ENCODE measurements at places on chromosomes 11 and 22.

DNA sequence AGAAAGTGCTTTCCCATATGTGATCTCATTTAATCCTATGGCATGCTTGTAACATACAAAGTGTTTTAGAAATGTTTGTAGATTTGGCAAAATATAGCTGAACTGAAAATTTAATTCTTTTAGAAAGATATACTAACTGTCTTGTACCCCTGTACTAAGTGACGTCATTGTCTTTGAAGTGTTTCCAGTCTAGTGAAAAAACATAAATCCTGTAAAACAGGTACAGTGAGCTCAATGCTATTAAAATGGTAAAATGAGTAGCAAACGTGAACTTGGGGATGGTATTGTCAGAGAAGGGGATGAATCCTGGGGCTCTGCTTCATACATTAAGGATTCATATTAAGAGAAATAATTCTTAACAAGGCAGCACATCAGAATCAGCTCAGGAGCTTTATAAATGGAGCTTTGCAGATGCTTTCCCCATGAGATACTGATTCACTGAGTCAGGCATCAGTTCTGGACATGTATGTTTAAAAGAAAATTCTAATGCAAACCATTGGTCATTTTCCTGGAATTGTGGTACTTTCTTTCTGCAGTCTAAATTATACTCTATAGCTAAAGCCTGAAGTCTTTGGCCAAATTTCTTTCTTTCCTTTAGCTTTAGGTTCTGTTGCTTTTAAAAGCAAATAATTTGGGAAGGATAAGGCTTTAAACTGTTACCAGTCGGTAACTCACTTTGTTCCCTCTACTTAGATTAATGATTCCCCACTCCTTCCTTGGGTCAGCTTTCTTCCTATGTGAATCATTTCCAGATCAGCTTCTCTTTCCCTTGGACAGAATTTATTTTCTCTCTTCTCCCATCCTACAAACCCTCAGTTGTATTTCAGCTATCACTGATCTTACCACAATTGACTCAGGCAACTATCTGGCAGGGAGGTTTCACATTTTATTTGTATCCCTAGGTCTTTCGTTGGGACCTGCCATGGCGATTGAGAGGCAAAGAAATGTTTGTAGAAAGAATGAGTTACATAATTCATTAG is 57.5 kb upstream of the DDI1 start:
- no peak for DNase-seq

- no peak for DNase-seq
Measured at GRCh38 chr11:116145187-116145865, 627.5 kb downstream of the BUD13 start.

DNA sequence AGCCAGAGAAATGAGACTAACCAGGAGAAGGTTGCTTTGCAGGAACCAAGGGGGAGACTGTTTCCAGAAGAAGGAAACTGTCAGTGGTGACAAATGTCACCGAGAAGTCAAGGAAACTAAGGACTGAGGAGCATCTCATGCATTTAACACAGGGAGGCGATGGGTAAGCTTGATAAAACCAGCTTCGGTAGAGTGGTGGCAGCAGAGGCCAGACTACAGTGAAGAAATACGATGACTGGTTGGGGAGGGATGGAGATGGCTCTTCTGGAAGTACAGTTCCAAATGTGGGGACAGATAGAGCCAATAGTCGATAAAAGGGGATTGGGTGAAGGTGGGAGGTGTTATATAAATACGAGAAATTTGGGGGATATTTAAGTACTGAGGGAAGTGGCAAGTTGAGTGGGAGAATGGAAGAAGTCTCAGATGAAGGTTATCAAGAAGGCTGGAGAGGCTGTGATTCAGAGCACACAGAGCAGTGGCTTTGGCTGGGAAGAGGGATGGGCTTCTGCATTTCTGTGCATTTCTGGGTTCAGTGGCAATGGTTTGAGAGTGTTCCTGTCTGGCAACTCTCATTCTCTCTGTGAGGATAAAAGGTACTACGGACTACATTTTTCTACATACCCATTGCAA is 29.2 kb downstream of the SC5D start:
- no peak for DNase-seq

DNA sequence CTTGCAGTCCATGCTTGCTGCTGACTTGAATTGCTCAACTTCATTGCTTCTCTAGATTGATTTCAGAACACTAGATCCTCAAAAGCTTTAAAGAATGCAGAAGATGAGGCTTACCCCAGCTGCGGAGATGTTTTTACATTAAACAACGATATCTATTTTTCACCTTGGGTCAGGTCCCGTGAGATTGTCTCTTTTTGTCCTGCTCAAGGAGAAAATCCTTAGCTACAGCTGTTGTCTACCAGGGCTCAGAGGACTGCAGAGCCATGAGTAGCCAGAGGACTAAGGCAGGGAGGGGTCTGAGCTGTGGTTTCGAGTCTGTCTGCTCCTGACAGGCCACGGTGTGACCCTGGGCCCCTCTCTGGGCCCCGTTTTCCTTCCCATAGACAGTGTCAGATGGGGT is 51.4 kb downstream of the PKNOX2 start:
- DNase-seq: no peak

DNA sequence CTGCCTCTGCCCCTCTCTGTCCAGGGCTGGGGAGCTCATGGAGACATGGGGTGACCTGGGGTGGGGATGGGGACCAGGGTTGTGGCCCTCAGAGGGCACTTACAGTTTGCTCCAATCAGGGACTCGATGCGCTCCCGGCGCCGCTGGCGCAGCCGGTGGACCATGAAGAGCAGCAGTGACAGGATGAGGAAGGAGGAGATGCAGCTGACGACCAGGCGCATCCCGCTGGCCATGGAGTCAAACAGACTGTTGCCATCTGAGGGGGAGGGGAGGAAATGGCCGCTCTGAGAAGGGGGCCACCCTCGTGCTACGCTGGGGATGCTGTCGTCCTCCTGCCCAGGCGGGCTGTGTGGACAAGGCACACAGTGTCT is 80.5 kb downstream of the DGCR2 start:
- no peak for DNase-seq

GRCh38 chr22:31084811-31085492 is 3.8 kb downstream of the SMTN start:
- DNase-seq: peak; percentile 73

DNA sequence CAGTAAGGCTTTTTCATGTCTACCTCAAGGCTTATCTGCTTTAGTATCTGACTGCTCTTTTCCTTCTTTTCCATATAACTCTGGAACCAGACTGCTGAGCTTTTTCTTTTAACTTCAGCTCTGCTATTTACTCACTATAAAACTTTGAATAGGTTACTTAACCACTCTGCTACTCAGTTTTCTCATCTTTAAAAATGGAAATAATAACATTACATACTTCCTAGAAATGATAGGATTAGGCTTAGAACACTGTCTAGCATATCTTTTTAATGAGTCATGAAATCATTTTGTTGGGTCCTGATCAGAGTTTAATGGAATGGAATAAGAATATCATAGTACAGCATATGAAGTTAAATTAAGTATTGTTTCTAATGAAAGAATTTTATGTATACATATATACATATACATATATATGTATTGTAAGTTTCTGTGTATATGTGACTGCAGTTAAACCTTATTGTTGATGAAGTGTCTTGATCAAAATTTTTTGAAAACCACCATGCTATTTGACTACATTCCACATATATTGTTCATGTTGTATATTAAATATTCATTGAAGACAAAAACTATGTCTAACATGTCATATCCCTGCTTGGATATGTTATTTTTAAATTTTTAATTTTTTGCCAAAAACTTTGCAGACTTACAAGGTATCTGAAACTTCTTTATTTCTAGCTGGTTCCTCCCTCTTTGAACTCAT is 120.2 kb downstream of the METTL15 start:
- DNase-seq: no peak

GRCh38 chr11:7512525-7513233 is 1.1 kb upstream of the PPFIBP2 start:
- no peak for DNase-seq

GRCh38 chr11:86755146-86755545 is 45.2 kb upstream of the PRSS23 start:
- no peak for DNase-seq

GRCh38 chr11:31117038-31117437 is 252.5 kb downstream of the DCDC1 start:
- DNase-seq: no peak

- no peak for DNase-seq
Measured at GRCh38 chr22:37493979-37494378, 7.8 kb upstream of the MFNG start.

GRCh38 chr22:28014211-28015045 is 95.4 kb upstream of the PITPNB start:
- no peak for DNase-seq

DNA sequence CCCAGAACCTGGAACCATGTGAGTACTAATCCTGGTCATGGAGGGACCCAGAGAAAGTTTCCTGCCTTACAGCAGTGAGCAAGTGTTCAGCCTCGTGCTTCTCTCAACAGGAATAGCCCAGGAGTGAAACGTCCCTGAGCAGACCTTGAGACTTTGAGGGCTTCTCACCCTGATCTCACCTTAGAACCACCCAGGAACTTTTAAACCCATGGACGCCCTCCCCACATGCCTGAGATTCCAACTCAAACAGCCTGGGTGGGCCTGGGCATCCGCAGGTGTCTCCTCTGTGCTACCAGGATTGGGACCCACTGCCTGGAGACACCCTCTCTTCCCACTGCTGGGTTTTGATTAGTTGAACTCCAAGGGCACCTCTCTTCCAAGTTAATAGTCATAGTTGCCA is 297.2 kb downstream of the NTM start:
- no peak for DNase-seq

All from stimulated activated CD8-positive, alpha-beta memory T cell treated with anti-CD3 and anti-CD28 coated beads, Interleukin-4, amount 100 ng/mL, for 1 hour (primary cell).